Type B pancreatic cell (in vitro differentiated cells): ENCODE measurements at places on chromosomes 12 and 14. TPM values are rescaled to one million over a fixed set of nuclear protein-coding genes. Genes with fewer than 3 reads are reported as not detected.

Gene FSCB
- 0.12 TPM in 1 of 2 replicates, not detected in the other for total RNA-seq

Gene FOXN4
- total RNA-seq = 2.0 and 2.6 TPM in 2 replicates

DNA sequence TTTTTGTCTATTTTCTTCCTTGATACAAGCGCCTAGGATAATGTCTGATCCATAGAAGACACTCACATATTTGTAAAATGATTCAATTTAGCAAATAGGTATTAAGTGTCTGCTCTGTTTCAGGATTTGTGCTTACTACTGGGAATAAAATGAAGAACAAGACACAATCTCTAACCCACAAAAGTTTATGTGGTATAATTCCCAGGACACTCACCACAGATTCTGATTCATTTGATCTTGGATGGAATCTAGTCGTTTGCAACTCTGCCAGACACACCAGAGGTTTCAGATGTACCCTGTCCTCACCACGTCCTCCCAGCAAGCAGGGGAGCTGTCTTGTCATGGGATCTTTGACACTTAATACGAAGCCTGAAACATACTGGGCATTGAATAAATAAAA lies 208.3 kb downstream of the LRIG3 start:
- DNase-seq = no peak

DNA sequence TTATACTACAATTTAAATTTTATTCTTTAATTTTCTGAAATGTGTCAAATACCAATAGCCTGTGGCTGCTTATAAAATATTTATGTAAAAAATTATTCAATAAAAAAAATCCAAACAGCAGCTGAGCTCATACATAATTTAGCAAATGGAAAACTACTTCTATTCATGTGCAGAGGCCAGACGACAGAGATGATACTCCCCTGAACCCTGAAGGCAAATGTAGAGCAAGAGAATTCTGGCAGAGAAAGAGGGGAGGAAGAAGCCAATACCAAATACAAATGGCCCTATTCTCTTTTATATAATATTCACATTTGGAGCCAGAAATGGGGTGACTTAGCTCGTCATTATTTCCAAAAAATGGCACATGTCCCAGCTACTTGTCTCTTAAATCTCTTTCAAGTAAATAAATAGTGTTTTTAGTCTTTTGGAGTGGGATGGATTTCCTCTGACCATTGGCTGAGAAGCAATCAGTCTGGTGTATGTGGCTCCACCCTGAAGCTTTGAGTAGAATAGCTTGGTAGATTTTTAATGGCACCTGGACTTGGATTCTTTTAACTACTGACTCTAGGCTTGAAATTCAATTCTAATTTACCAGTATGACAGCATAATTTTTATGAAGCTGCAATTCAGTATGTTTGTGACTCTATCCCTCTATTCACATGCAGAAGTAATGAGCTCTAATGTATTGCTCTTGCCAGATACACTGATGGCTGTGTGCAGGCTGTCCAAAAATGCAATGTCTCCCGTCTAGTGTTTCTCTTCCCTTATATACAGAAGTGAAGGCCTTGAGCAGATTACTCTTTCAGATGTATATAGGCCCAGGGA lies 113.4 kb upstream of the SCAF11 start:
- DNase-seq = no peak

DNA sequence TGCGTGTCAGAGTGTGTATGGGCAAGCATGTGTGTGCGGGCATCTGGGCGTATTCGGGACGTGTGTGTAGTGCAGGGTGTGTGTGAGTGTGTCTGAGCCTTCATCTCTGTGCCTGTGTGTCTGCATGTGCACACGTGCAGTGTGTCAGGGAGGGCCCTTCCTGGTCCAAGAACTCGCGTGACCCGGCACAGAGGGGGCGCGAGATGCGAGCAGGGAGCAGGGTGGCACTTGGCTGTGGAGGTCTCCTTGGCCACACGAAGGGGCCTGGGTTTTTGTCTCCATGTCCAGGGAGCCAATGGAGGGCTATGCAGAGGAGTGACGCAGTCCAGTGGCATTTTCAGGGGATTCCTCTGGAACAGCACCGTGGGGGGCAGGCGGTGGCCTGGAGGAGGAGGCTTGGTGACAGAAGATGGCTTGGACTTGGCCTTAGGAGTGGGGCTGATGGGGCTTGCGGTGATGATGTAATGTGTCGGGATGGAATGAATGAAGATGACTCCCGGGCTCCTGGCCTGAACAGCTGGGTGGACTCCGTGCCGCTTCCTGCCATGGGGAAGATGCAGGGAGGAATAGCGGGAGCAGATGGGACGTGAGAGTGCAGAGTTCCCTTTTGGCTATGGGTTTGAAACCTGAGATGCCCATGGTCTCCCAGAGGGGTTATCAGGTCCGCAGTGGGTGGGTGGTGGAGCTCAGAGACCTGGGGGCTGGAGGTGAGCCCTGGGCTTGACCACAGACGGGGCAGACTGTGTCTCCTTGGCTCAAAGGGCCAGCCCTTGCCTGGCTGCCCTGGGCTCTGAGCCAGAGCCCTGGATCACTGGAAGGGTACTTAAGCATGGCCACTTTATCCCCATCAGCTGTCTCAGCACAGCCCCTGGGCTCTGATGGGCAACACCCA lies 208.3 kb downstream of the PHETA1 start:
- DNase-seq = no peak
